Lung (tissue), 17 donors: ENCODE measurements at places on chromosomes 12 and 14. TPM values are rescaled to one million over a fixed set of nuclear protein-coding genes. Genes with fewer than 3 reads are reported as not detected.
A peak's percentile ranks its signal among the peaks of the same experiment; 100 is the strongest.

SYNJ2BP gene
- total RNA-seq = 27.0 TPM

RNASE2 gene
- 2.4 TPM for total RNA-seq

PROX2 gene
- total RNA-seq = 0.09 TPM

PPP1R12A gene
- 250 TPM for total RNA-seq

- no peak overlapping the region for H3K4me3 ChIP-seq
- H3K27ac ChIP-seq = peak overlapping the region; percentile 5
- no peaks in the 10 kb centered on the region for H3K27me3 ChIP-seq
- no peaks in the 10 kb centered on the region for H3K36me3 ChIP-seq
- peaks cover 21% of the 10 kb centered on the region for H3K4me1 ChIP-seq
- DNase-seq = no peak
Observed at GRCh38 chr12:124680863-124681778, 113.7 kb upstream of the NCOR2 start.

- H3K36me3 ChIP-seq = no peaks in the 10 kb centered on the region
- no peaks in the 10 kb centered on the region for H3K4me1 ChIP-seq
- no peak overlapping the region for H3K4me3 ChIP-seq
- no peak for DNase-seq
Observed at GRCh38 chr12:116492703-116493324, 66.4 kb upstream of the MAP1LC3B2 start.

DNA sequence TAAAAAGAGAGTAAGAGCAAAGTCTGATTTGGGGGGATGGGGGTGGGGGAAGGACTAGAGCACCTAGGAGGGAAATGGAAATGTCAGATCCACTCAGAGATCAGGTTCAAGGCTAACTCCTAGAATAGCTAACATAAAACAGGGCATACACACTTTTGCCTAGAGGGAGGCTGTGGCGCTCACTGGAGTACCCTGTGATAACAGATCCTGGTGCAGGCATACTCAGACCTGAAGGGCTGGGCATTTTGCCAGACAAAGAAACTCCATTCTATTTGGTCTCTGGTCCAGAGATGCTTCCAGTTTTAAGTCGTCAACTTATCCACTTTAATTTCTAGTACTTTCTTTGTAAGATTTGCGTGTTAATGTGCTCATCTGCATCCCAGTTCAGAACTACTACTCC lies 5.8 kb downstream of the CTDSP2 start:
- H3K27ac ChIP-seq = peak overlapping the region; percentile 71
- DNase-seq = peak; percentile 75
- peaks cover 42% of the 10 kb centered on the region for H3K4me1 ChIP-seq
- H3K27me3 ChIP-seq = no peaks in the 10 kb centered on the region
- peaks cover 13% of the 10 kb centered on the region for H3K36me3 ChIP-seq

- H3K27ac ChIP-seq = no peak overlapping the region
- no peaks in the 10 kb centered on the region for H3K4me1 ChIP-seq
- no peaks in the 10 kb centered on the region for H3K27me3 ChIP-seq
- H3K4me3 ChIP-seq = no peak overlapping the region
- no peak for DNase-seq
Observed at GRCh38 chr14:41457393-41457792, 149.3 kb upstream of the LRFN5 start.

- no peaks in the 10 kb centered on the region for H3K36me3 ChIP-seq
- H3K27me3 ChIP-seq = no peaks in the 10 kb centered on the region
- H3K4me3 ChIP-seq = no peak overlapping the region
- H3K4me1 ChIP-seq = peaks cover 38% of the 10 kb centered on the region
Observed at GRCh38 chr12:27280412-27280811, 36.3 kb downstream of the STK38L start.

DNA sequence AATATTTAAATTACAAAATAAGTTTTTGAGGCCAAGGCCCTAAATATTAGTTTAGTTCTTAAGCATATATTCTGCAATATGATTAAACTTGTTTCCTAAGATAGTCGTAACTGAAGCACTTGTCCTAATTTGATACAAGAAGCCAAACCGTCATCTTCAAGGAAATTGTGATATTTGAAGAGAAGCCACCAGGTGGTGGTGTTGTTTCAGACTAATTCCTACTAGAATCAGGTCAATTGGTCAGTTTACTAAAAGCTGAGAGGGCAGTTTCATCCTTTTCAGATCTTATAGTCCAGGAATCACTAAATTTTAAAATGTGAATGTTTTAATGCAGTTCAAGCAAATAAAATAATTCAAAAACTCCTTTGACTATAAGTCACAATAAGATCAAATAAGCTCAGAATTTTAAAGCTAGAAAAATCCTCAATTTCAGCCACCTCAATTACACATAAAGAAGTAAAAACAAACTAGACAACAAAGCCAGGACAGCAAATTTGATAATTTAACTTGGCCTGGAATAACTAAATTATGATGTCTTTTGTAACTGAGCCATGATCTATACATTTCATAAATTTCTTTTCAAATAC lies 7.1 kb upstream of the ARL1 start:
- H3K36me3 ChIP-seq = no peaks in the 10 kb centered on the region
- no peak overlapping the region for H3K27ac ChIP-seq
- peak; percentile 82 for DNase-seq
- H3K4me1 ChIP-seq = no peaks in the 10 kb centered on the region
- no peaks in the 10 kb centered on the region for H3K27me3 ChIP-seq

- no peaks in the 10 kb centered on the region for H3K27me3 ChIP-seq
- no peaks in the 10 kb centered on the region for H3K4me1 ChIP-seq
- H3K36me3 ChIP-seq = no peaks in the 10 kb centered on the region
Observed at GRCh38 chr12:67609226-67609870, 39.2 kb upstream of the DYRK2 start.

DNA sequence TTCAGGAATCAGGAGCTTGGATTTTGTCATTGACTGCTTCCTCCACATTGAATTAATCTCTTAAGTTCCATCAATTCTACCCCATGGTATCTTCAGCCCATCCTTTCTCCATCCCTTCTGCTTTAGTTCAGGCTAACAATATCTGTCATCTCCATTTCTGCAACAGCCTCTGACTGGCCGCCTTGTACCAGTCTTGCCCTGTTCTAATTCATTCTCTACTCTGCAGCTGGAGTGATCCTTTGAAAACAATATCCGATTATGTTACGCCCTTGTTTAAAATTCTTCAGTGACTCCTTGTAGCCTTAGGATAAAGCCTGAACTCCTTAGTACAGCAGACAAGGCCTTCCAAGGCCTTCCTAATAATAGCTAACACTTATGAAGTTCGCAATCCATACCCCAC lies 170.2 kb downstream of the ETV6 start:
- H3K27me3 ChIP-seq = no peaks in the 10 kb centered on the region

- no peaks in the 10 kb centered on the region for H3K4me1 ChIP-seq
- peaks cover 4% of the 10 kb centered on the region for H3K27me3 ChIP-seq
- no peaks in the 10 kb centered on the region for H3K36me3 ChIP-seq
- DNase-seq = no peak
- no peak overlapping the region for H3K4me3 ChIP-seq
- H3K27ac ChIP-seq = no peak overlapping the region
Observed at GRCh38 chr12:131690320-131690719, 20.6 kb upstream of the SFSWAP start.

DNA sequence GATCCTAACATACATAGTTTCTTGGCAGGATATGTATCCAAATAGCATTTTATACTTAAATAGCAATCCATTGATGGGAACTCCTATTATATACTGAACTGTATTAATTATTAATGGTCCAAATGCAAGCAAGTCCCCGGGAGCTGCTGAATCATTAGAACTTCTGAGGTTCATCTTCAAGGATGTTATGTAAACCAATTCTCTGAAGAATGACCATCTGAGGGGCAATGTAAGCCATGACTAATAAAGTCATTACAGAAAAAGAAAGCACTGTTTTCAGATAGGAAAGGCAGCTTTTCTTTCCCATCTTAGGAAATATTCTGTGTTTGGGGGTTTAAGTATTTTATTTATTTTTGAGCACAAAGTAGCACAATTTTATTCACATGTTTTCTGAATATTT lies 166.1 kb upstream of the SLC16A7 start:
- DNase-seq = no peak
- H3K36me3 ChIP-seq = no peaks in the 10 kb centered on the region
- H3K27me3 ChIP-seq = no peaks in the 10 kb centered on the region

DNA sequence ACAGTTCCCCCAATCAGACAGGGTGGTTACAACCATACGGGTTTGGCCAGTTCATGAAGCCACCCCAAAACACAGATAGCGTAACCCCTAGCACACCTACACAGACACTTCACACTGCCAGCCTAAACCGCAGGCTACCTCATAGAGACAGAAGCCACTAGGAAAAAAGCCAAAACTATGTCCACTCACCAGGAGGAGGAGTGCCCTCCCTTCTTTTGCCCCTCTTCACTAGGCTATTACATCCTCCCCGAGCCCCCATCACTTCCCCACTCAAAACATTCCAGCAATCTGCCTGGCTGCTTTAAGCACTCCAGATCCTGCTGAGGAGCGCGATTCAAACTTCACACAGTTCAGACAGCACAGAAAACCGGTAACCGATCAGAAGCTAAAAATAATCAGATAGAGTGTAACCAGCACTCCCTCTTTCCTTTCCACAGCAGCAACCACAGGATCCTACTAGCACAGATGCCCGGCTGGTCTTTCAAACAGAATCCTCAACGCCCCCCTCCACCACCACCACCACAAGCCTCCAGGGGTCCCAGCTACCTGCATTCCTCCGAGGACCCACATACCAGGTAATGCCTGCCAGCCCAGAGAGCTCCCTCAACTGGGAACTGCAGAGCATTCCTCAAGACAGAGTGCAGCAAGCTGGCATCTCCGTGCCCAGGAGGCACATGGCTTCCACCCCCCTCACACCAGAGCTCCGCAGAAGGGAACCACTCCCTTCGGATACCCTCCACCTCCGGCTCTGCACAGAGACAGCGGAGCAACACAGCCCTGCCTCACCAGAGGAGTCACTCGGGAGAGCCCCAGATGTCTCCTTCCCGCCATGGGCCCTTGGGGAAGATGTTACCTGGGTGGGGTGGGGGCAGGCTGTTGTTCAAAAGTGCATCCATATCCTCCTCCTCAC lies 1.5 kb downstream of the CHD4 start:
- peak; percentile 50 for DNase-seq
- H3K36me3 ChIP-seq = peaks cover 29% of the 10 kb centered on the region
- H3K27me3 ChIP-seq = no peaks in the 10 kb centered on the region
- H3K4me1 ChIP-seq = peaks cover 44% of the 10 kb centered on the region
- peak overlapping the region; percentile 81 for H3K27ac ChIP-seq

DNA sequence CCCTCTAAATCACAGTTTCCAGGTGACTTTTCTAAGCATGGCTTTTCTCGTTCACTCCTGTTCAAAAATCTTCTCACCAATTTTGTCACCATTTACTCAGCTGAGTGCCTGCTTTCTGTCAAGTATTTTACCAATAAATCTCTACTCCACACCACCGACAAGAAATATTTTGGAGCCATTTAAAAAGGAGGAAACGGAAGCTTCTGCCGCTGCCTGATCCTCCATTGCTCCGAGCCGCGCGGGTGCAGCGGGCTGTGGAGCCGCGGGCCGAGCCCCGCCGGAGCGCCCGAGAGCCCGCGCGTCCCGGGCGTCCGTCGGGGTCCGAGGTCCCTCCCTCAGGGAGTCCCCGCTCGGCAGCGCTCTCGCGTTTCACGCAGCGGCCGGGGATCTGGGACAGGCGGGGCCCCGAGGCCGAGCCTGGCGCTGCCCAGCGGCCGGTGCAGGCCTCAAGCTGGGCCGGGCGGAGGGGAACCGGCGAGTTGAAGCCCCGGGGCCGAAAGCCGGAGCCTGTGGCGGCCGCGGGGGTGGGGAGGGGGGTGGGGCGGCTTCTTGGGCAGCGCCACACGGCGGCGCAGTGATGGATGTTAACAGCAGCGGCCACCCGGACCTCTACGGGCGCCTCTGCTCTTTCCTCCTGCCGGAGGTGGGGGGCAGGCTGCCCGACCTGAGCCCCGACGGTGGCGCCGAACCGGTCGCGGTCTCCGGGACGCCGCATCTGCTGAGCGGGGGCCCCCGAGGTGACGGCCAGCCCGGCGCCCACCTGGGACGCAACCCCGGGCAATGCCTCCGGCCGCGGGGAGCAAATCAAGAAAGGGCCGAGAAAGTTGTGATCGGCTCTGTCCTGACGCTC lies 1.1 kb upstream of the HEBP1 start:
- DNase-seq = peak; percentile 71
- no peaks in the 10 kb centered on the region for H3K36me3 ChIP-seq
- H3K27ac ChIP-seq = peak overlapping the region; percentile 89
- no peaks in the 10 kb centered on the region for H3K27me3 ChIP-seq
- H3K4me1 ChIP-seq = peaks cover 9% of the 10 kb centered on the region
